ENCODE measurements at places on chromosomes 2 and 18.

DNA sequence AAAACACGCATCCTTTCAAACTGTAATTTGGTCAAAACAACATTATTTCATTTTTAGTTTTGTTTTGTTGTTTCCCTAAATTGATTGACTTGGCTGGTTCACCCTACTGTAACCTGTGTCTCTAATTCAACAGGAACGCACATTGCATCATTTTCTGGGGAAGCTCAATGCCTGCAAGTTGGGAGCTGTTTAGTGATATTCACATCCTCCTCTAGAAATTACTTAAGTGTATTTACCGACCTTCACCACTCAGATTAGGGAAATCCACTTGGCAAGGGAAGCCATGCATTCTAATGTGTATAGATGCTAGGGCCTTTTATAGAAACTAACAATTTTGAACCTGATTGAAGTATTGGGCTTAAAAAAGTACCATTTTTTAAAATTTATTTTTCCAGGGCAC lies 7.3 kb upstream of the TPO start:
- no peak for DNase-seq

- no peak for DNase-seq
Measured at GRCh38 chr2:150640039-150640438, 152.6 kb upstream of the RND3 start.

DNA sequence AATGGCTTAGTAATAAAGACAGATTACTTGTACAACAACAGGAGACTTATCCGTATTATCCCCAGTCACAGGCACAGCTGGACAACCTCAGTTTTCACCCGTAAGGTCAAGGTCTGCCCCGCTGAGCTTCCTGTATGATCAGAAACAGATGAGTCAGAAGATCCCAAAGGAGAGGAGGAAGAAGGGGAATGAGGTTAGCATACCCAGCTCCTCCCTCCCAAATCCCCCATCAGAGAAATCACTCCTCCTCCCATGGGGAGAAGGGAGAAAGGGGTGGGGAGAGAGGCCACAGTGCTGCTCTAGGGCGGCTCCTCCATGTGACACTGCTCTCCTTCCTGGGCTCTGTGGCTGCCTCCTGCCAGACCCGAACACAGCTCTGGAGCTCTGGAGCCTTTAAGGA lies 53.8 kb upstream of the SPTBN1 start:
- no peak for DNase-seq

- DNase-seq: no peak
Measured at GRCh38 chr2:71348302-71348701, 16.7 kb downstream of the ZNF638 start.

DNA sequence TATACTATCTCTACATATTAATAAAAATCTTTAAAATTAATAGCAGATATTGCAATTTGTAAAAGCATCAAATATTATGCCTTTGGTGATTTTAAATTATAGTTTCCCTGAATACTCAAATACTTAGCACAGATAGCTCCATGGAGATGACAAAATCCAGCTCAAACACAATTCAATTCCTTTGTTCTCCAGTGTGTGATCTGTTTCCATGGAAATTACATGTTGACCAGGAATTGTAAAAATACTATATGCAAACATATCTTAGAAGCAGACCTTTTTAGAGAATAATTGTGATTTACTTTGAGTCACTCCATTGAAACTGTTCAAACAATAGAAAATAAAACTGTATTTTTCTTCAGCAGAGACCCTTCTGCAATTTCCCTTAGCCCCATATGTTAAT lies 68.3 kb downstream of the FAM161A start:
- DNase-seq: no peak

- DNase-seq: no peak
Measured at GRCh38 chr2:72090781-72091482, 56.7 kb downstream of the CYP26B1 start.

GRCh38 chr18:63477200-63477599 lies 442 bp downstream of the SERPINB5 start:
- no peak for DNase-seq

- DNase-seq: no peak
Measured at GRCh38 chr18:76707534-76707933, 114.8 kb upstream of the ZNF236 start.

- no peak for DNase-seq
Measured at GRCh38 chr2:188940171-188940570, 34.0 kb upstream of the COL3A1 start.

DNA sequence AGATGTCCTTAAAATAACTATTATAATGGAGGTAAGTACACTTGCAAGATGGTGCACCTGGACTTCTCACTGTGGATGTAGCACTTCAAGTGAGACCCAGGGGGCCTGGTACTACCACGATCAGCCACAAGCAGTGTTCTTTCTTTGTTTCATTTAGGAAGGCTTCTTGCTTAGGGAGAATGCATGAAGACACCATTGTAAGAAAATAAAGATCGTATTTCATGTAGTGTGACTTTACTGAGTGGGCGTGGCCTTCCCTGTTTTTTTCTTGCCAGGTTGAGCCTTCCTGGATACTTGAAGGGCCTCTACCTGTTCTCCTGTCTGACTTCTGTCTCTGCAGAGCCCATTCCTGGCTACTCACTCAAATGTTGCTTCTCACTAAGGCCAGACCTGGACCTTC lies 615.6 kb upstream of the SOX11 start:
- DNase-seq: no peak

DNA sequence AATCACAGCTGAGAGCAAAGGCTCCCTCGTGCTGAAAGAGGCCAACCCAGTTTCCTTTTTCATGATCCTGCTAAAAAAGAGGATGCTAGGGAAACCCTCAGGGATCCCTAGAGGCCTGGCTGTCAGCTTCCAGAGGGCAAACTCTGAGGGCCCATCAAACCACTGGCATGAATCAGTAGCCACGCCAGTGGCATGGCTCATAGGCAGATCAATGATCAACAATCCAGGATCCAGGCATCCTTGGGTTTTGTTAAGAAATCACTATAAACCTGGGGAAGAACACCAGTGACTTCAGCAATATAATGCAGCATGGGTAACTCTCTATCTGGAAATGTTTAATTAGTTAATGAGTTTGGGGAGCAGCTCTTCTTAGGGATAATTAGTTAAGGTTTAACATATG lies 286.5 kb downstream of the C1D start:
- DNase-seq: no peak

GRCh38 chr2:68167186-68167585 lies 9.5 kb downstream of the PNO1 start:
- no peak for DNase-seq

DNA sequence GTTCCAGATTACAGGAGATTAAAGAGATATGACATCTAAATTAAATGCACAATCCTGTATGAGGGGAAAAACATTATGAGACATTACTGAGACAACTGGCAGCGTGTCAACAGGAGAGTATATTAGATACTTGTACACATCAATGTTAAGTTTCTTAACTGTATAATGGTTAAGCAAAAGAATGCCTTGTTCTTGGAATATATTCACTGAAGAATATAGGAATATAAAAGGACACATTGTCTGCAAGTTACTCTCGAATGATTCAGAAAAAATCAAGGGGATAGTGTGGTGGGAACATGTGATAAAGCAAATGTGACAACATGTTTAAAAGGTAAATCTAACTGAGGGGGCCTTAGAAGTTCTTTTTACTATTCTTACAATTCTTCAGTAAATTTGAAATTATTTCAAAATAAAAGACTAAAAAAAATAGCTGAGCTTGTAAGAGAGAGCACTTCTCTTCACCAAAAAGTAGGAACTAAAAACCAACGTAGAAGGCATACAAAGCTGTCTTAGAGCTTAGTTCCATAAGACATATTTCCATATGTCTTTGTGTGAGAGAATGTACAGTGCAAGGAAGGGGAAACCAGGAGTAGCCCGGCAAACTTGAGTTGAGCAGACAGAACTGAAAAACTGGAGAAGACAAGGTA lies 7.5 kb downstream of the WDPCP start:
- DNase-seq: no peak

DNA sequence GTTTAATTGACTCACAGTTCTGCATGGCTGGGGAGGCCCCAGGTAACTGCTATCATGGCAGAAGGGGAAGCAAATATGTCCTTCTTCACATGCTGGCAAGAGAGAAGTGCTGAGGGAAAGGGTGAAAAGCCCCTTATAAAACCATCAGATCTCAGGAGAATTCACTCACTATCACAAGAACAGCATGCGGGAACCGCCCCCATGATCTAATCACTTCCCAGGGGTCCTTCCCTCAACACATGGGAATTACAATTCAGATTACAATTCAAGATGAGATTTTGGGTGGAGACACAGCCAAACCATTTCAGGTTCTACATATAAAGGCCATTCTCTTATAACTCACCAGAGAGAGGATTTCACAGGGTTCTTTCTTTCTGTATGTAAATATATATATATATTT lies 62.9 kb downstream of the VRK2 start:
- DNase-seq: no peak

- DNase-seq: no peak
Measured at GRCh38 chr2:108348816-108349570, 28.8 kb upstream of the SULT1C4 start.

- no peak for DNase-seq
Measured at GRCh38 chr2:191692502-191693115, 14.7 kb downstream of the NABP1 start.

DNA sequence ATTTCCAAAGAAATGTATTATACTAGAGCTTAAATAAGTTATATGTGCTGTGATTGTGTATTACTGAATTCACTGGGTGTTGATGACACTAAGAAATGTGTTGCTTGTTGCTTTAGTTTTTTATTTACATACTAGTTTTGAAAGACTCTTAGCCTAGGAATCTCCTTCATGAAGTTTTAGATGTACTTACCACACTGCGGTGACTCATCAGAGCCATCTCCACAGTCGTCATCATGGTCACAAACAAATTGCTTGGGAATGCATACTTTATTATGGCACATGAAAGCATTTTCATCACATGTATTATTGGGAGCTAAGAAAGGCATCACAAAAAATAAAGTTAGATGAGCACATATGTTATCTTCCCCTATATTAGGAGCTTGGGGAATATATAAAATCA lies 1624.2 kb downstream of the LRP1B start:
- no peak for DNase-seq

DNA sequence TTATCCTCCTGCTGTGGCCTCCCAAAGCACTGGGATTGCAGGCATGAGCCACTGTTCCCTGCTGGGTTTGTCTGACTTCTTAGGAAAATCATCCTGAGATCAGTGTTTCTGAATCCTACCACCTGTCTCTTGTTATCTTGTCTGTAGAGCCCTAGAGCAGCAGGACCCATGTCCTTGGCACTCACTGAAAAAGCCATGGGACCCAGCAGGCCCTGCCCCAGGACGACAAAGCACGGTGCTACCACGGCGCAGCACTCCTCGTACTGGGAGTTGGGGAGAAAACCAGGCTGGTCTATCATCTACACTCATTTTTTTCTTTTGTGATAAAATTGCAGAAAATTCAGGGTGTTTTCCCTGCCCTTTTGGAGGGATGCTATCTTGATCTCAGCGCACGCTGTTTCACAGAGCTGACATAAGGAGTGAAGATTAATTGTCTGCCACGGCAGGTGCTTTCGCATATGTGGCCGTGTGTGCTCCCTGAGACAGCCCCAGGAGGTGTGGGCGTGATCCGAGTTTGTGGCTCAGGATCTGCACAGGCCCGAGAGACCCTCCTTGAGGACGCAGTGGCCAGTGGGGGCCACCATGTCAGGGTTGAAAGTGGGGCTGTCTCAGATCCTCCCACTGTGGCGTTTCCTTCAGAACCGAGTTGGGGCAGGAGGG lies 179.1 kb downstream of the LDLRAD4 start:
- DNase-seq: no peak

DNA sequence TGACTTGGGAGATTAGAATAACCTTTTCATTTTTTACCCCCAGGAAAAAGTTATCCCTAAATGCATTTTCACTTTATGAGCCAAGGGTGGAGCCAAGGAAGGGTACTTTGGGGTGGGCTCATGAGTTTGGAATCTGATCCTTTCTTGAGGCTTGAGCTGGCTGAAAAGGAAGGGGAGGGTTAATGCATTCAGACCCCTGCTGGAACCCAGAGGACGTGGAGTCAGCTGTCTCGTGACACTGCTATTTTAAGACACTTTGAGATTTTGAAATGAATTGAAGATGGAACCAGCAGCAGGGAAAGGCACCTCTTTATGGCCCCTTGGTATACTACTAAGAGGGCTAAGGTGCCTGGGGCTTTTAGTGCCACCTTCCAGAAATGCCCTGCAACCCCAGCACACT lies 90.4 kb downstream of the MARCHF4 start:
- DNase-seq: no peak
